ENCODE measurements at places on chromosomes 1 and 21.

DNA sequence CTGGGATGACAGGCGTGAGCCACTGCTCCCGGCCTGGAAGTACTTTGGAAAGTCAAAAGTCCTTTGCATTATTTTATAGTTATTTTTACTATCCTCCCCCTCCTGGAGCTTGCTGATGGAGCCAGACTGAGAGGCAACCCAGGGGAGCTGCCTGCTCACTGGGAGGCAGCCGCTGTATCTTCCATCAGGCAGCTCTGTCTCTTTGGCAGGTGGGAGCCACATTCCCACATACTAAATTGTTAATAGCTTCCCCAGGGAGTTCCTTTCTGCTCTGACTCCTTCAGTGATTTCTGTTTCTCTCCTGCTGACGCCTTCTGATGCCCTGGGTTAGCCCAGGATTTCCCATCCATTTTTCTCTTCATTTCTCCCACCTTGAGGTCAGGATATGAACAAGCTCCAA is 4.9 kb upstream of the OPRD1 start:
- DNase-seq = no peak

DNA sequence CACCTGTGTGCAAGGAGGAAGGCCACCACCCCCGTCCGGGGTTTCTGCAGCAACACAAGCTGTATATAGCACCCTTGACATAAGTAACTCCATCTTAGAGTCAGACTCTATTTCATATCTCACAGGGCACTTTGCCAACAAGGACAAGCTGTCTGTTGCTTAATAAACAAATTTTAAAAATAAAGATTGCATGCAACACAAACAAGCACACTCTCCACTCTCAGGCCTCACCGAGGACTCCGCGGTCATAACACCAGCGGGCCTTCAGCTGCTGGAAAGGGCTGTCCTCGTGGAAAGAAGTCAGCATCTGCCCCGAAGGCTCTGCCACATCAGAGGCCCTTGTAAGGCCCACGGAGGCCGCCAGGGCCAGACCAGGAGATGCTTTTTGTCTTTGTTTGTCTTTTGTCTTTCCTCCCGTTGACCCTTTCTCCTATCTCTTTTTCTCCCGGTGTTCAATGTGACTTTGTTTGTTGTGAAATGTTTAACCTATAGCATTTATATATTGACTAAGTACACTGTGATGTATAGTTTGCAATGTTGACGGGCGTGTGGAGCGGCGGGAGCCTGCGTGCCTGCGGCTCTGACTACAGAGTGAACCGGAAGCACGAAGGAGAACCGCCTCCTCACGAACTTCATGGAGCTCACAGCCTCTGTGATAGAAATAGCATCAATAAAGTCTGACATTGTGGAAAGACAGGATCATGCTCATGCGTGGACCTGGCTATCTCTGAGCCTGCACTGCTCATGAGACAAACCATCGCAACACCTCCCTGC is 24.1 kb downstream of the MEGF6 start:
- DNase-seq = peak; percentile 52

- no peak for DNase-seq
Measured at GRCh38 chr1:36561361-36561724, 78.6 kb upstream of the CSF3R start.

GRCh38 chr1:63904826-63905225 is 131.0 kb downstream of the ROR1 start:
- DNase-seq = no peak

- DNase-seq = peak; percentile 32
Measured at GRCh38 chr1:170010443-170010842, 64.1 kb downstream of the KIFAP3 start.
